Activated T-helper 1 cell treated with anti-CD3 and anti-CD28 coated beads, Interleukin-2, amount 50 U/mL, for 16 hours (primary cell): ENCODE measurements at places on chromosomes 1 and 21.

GRCh38 chr1:177132141-177132540, 32.4 kb downstream of the ASTN1 start:
- no peak for DNase-seq

DNA sequence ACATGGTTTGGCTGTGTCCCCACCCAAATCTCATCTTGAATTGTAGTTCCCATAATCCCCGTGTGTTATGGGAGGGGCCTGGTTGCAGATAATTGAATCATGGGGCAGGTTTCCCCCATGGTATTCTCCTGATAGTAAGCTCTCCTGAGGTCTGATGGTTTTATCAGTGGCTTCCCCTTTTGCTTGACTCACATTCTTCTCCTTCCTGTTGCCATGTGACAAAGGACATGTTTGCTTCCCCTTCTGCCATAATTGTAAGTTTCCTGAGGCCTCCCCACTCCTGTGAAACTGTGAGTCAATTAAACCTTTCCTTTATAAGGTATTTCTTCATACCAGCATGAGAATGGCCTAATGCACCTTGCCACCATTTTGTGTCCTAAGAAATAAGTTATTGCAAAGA, 415.0 kb downstream of the COL11A1 start:
- DNase-seq: no peak

- DNase-seq: no peak
Measured at GRCh38 chr1:184896000-184896399, 78.3 kb downstream of the NIBAN1 start.

GRCh38 chr21:15183813-15184257, 119.0 kb upstream of the NRIP1 start:
- DNase-seq: no peak

- DNase-seq: no peak
Measured at GRCh38 chr1:196733091-196733970, 41.3 kb upstream of the CFHR3 start.

- no peak for DNase-seq
Measured at GRCh38 chr1:235069577-235070563, 58.8 kb downstream of the TOMM20 start.

DNA sequence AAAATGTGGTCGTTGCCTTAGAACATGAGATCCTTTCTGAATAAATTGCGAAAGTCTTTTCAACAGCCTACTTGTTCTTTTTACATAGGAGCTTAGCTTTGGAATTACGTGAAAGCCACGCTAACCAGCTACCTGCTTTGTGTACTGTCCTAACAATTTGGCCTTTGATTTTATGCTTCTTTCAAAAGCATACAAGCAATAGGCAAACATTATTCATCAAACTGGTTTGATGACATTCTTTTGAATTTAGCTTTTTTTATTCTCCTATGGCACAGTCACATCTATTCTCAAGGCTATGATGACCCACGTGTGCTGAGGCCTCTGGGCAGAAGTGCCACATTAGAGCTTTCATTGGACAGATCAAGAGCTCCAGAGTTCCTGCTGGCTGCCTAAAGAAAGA, 178.0 kb upstream of the DPT start:
- DNase-seq: no peak

- DNase-seq: no peak
Measured at GRCh38 chr1:83500531-83500930, 498.4 kb downstream of the TTLL7 start.

DNA sequence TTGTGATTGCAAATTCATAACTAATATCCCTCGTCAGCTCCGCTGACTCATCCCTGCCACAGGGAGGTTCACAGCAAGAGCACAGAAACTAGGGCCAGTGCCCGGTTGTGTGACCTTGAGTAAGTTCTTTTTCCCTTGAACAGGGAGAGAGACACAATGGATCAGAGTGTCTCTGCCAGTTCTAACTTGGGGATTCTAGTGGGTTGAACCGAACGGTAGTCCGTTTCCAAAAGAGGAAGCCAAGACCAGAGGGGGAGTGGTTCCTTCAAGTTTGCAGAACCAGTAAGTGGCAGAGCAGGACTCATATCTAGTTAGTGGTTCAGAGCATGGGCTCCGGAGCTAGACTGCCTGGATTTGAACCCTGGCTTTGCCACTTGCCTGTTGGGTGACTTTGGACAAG, 4.9 kb upstream of the SHISA4 start:
- DNase-seq: no peak

DNA sequence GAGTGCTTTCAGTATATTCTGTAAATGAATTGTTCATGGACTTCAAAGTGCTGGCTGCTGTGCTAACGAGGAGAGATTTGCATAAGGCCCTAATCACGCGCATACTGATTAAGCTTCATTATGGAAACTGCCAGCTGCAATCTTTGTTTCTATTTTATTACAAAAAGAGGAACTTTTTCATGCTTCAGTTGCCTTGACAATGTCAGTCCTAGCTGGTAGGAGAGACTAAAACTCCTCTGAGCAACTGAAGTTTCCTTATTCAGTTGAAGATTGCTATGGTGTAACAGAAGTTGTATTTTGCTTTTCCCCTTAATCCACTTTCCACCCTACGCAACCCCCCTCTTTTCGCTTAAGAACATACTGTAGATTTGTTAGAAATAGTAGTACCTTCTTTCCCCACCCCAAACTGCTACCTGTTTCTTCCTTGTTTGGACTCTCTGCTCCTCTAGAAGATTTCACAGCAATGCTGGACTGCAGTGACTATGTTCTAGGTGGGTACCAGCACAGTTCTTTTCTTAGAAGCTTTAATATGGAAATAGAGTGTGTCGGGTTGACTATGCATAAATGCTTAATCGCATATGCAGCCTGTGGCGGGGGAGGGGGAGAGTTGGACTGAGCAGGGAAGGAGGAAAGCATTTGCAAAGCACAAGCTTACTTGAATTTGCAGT, 108.3 kb downstream of the POU2F1 start:
- DNase-seq: no peak

GRCh38 chr1:211420389-211420788, 71.6 kb downstream of the RD3 start:
- no peak for DNase-seq

DNA sequence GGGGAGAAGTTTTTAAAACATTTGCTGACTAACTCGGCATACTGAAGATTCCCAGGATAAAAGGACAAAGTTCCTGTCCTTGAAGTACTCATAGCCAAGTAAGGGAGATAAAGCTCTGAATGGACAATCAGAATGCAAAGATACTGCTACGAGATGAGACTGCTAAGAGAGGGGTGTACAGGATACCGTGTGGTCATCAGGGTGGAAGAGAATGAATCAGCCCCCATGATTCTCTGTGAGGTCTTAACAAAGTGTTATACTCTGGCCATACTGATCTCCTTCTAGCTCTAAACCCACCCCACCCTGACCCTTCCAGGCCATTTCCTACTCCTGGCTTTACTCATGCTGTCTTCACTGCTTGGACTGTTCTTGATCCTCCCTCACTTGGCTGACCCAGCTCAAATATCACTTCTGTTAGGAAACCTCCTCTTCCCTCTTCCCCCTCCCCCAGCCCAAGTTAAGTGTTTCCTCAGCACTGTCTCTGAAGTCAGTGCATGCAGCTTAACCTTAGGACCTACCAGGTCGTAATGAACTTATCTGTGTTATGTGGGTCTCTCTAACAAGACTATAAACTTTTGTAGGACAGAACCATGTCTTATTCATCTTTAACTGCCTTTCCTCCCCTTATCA, 15.8 kb upstream of the MAGOH start:
- DNase-seq: no peak

GRCh38 chr1:11770011-11770410, 8.0 kb downstream of the C1orf167 start:
- DNase-seq: no peak

DNA sequence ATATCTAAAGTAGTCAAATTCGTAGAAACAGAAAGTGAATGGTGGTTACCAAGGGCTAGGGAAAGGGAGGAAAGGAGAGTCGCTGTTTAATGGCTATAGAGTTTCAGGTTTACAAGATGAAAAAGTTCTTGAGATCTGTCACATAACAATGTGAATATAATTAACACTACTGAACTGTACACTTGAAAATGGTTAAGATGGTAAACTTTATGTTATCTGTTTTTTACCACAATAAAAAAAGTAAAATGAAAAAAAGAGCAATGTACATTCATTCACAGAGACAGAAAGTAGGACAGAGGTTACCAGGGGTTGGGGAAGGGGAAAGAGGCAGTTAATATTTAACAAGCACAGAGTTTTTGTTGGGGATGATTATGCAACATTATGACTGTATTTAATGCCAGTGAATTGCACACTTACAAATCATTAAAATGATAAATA, 53.3 kb upstream of the SEC16B start:
- no peak for DNase-seq

DNA sequence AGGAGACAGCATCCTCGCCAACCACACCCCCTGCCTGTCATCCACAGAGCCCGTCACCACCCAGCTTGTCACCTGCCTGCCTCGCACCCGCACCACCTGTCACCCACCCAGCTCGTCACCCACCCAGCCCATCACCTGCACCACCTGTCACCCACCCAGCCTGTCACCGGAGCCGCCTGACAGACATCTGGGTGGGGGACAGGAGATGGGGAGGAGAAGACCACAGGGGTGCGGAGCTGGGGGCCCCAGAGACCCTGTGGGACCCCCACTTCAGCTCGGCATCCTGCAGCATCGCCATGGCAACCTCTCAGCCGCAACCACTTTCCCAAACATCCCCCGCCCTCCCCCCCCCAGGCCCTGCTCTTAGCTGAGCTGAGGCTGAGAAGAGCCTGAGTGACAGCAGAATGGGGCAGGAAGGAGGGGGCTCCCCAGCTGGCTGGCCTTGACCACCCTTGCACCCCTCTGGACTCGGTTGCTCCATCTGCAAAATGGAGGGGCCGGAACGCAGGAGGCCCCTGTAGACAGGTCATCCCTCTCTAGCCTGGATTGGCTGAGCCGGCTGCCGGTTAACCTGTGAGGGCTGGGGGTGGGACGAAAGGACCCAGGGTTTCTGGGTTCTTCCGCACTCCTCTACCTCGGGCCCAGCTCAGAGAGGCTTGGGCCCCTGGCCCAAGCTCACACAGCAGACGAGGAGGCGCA, 11.6 kb downstream of the AHDC1 start:
- DNase-seq: no peak

GRCh38 chr21:28336314-28336713, 656.4 kb downstream of the LTN1 start:
- DNase-seq: no peak

DNA sequence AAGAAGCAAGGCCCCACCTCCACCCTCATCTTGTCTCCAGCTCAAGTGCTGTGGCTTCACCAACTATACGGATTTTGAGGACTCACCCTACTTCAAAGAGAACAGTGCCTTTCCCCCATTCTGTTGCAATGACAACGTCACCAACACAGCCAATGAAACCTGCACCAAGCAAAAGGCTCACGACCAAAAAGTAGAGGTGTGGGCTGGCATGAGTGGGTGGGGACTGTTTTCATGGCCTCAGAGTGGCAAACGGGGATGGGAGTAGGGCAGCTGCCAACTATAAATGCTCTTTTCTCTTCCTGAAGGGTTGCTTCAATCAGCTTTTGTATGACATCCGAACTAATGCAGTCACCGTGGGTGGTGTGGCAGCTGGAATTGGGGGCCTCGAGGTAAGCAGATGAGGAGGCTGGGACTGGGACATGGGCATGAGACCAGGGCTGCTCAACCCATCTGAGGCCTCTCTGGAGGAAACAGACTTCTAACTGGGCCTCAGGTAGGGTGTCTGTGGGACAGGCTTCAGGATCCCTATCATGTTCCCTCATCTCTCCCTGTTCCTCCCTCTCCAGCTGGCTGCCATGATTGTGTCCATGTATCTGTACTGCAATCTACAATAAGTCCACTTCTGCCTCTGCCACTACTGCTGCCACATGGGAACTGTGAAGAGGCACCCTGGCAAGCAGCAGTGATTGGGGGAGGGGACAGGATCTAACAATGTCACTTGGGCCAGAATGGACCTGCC, 8.8 kb upstream of the P3R3URF start:
- DNase-seq: no peak

DNA sequence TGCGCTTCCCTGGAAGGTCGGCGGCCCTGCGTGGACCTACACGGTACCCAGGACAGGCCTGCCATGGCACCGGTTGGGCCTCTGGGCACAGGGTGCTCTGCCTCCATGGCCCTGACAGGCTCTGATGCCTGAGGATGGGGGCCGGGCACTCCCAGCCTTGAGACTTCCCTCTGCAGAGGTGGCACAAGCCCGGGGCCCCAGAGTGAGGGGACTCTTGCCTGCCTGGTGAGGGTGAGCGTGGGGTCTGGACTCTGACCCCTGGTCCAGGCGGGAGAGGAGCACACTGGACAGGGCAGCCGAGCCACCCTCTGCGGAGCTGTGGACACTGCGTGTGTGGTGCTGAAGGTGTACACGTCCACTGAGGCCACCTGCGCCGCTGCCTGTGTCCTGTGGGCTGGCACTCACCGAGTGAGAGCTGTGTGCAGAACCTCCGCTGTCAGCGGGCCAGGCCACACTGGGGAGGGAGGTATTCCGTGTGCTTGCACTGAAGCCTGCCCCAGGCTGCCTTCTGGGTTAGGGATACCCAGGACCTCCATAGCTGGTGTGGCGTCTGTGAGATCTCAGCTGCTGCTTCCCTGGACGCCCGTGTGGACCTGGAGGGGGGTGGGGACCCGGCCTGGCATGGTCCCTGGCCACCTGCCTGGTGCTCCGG, 10.4 kb downstream of the SKI start:
- DNase-seq: no peak

- DNase-seq: no peak
Measured at GRCh38 chr21:45976701-45977311, 4.8 kb upstream of the COL6A1 start.

DNA sequence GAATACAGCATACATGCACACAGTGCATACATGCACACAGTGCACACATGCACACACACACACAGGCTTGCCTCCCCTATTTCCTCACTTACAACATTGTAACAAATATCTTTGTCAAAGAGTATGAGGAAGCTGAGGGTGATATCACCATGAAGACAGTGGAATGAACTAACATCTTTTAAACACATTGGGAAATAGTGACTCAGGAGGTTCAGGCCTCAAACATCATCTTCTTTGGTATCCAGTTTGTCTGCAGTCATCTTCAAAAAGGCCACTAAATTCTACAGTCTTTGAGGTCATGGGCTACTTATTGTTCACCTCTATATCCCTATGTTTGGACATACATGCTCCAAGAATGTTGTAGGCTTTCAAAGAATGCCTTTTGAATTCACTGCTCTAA, 2.1 kb upstream of the LCE2B start:
- no peak for DNase-seq

- DNase-seq: no peak
Measured at GRCh38 chr1:33161061-33161681, 20.7 kb downstream of the TRIM62 start.

GRCh38 chr1:209627027-209627731, 25.0 kb downstream of the LAMB3 start:
- no peak for DNase-seq

GRCh38 chr1:175976865-175977642, 230.0 kb downstream of the COP1 start:
- no peak for DNase-seq
